ENCODE measurements at places on chromosomes 4 and X.

DNA sequence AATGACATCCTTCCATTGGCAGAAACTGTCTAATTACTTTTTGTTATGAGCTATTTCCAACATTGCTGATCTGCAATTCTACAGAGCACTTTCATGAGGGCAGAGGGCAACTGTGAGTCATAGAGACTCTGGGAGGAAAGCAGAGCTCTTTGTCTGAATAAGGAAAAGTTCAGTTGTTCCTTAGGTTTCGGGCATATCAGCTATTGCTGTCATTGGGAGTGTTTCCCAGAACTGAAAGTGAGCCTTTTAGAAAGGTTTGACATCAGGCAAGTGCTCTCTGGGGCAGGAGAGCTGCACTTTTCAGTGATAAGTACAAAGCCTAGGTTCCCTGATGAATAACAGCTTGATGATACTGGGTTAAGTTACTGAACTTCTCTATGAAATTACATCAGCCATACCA, 119.2 kb upstream of the EDNRA start:
- no peak for DNase-seq

GRCh38 chr4:176548571-176548970, 228.8 kb downstream of the SPCS3 start:
- no peak for DNase-seq

- DNase-seq = no peak
Observed at GRCh38 chr4:102430461-102430910, 70.7 kb upstream of the NFKB1 start.

- DNase-seq = no peak
Observed at GRCh38 chr4:40731792-40732245, 17.9 kb upstream of the NSUN7 start.

Measured in omental fat pad (tissue), 4 donors.